ENCODE measurements at places on chromosomes 1 and 21.

DNA sequence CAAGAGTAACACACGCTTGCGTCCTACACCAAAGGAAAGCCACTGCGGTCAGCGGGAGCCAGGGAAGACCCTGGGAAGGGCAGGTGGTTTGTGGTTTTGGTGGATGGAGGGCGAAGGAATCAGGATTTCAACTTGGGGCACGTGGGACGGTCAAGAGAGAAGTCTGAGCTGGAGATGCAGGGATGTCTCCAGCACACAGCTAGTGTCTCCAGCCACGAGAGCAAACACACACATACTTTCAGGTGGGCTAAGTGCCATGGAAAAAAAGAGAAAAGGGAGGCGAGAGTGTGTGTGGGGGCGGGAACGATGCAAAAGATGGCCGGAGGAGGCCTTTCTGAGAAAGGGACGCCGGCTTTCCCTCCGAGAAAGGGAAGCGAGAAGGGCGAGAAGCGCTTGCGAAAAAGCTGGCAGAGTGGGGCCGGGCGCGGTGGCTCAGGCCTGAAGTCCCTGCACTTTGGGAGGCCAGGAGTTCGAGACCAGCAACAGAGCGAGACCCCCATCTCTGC is 1.4 kb upstream of the SRRM1 start:
- H3K4me1 ChIP-seq = peaks cover 30% of the 10 kb centered on the region
- no peaks in the 10 kb centered on the region for H3K27me3 ChIP-seq
- DNase-seq = peak; percentile 6
- H3K36me3 ChIP-seq = no peaks in the 10 kb centered on the region
- peak overlapping the region; percentile 92 for H3K27ac ChIP-seq

- H3K4me1 ChIP-seq = peaks cover 24% of the 10 kb centered on the region
- no peak overlapping the region for H3K27ac ChIP-seq
- DNase-seq = no peak
- no peaks in the 10 kb centered on the region for H3K27me3 ChIP-seq
- H3K4me3 ChIP-seq = no peak overlapping the region
Measured at GRCh38 chr1:13779930-13780329, 79.9 kb downstream of the PRDM2 start.

DNA sequence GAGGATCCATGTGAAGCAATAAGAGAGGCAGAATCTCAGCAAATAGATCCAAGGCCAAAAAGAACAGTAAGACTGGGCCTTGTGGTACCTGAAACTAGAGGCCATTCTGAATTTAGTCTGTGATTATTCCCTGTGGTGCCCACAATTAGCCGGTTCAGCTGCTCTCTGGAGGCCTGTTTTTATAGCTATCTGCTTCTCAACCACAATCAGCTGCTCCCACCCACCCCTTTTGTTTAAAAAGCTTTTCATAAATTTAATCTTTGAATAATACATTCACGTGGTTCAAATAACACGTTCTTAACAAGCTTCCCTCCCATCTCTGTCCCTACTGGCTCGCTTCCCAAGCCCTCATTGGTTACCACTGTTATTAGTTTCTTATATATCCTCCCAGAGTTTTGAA is 18.0 kb downstream of the UBE2T start:
- H3K4me1 ChIP-seq = no peaks in the 10 kb centered on the region
- H3K4me3 ChIP-seq = no peak overlapping the region
- H3K36me3 ChIP-seq = no peaks in the 10 kb centered on the region
- no peak overlapping the region for H3K27ac ChIP-seq
- H3K27me3 ChIP-seq = no peaks in the 10 kb centered on the region
- DNase-seq = no peak

- H3K4me3 ChIP-seq = no peak overlapping the region
- H3K36me3 ChIP-seq = no peaks in the 10 kb centered on the region
- no peaks in the 10 kb centered on the region for H3K27me3 ChIP-seq
- peaks cover 40% of the 10 kb centered on the region for H3K4me1 ChIP-seq
- H3K27ac ChIP-seq = peak overlapping the region; percentile 75
- no peak for DNase-seq
Measured at GRCh38 chr1:36346741-36347370, 23.4 kb upstream of the EVA1B start.

DNA sequence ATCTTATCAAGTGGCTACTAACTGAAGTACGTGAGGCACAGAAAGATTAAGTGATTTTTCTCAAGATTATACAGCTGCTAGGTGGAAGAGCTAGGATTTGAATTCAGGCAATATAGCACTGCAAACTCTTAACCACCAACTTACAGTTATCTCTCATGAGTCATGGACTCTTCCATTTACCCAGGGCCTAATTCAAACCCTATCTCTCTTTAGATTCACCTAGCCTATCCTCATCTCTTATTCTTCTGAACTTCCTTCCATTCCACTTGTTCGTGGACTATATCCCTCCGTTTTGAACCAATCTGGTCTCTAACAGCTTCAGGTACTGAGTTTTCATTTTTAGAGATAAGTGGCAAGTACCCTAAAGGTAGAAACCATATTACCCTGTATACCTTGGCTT is 92.8 kb upstream of the DMRTA2 start:
- no peak overlapping the region for H3K4me3 ChIP-seq
- H3K27ac ChIP-seq = no peak overlapping the region
- DNase-seq = no peak
- no peaks in the 10 kb centered on the region for H3K4me1 ChIP-seq

GRCh38 chr1:226549094-226549936 is 751 bp downstream of the STUM start:
- H3K4me1 ChIP-seq = peaks cover 21% of the 10 kb centered on the region
- peak overlapping the region; percentile 71 for H3K27ac ChIP-seq
- H3K27me3 ChIP-seq = peaks cover 10% of the 10 kb centered on the region
- no peaks in the 10 kb centered on the region for H3K36me3 ChIP-seq
- H3K4me3 ChIP-seq = peak overlapping the region; percentile 50

GRCh38 chr21:31629972-31630711 is 29.4 kb upstream of the SOD1 start:
- no peaks in the 10 kb centered on the region for H3K4me1 ChIP-seq
- H3K27ac ChIP-seq = no peak overlapping the region
- no peak for DNase-seq
- no peak overlapping the region for H3K4me3 ChIP-seq
- no peaks in the 10 kb centered on the region for H3K27me3 ChIP-seq

DNA sequence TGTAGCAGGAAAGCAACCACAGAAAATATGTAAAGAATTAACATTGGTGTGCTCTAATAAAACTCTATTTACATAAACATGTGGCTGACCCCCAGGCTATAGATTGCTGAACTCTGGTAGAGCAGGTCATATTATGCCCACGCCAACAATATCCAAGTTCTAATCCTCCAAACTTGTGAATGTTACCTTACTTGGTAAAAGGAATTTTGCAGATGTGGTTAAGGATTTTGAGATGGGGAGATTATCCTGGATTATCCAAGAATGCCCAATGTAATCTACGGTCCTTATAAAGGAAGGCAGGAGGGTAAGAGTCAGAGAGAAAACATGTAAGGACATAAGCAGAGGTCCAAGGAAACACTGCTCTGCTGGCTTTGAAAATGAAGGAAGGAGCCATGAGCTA is 201.0 kb downstream of the USH2A start:
- no peaks in the 10 kb centered on the region for H3K36me3 ChIP-seq
- no peak for DNase-seq
- no peaks in the 10 kb centered on the region for H3K4me1 ChIP-seq
- no peak overlapping the region for H3K4me3 ChIP-seq
- no peak overlapping the region for H3K27ac ChIP-seq

DNA sequence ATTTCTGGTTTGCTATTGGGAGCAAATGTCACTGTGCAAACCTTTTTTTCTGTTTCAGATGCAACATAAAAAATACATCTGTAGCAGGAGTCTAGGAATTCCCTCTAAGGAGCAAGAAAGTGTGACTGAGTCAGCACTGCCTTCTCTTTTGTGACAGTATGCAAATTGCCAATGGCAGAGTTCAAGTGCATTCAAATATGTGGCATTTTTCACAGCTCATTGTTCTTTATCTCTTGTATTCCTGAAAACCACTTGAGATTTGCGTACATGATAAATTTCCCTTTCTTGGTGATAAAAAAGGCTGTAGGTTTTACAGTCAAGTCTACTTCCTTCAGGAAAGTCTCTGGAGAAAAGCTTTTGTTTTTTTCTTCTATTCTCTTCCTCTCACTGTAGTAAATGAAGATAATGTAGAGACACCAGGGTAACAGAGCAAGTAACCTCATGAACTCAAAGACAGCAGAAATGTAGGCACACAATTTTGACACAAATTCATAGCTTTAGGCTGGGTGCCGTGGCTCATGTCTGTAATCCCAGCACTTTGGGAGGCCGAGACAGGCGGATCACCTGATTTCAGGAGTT is 129.7 kb upstream of the L1TD1 start:
- no peaks in the 10 kb centered on the region for H3K36me3 ChIP-seq
- peak overlapping the region; percentile 96 for H3K27ac ChIP-seq
- H3K4me3 ChIP-seq = no peak overlapping the region
- H3K27me3 ChIP-seq = no peaks in the 10 kb centered on the region
- H3K4me1 ChIP-seq = peaks cover 33% of the 10 kb centered on the region

DNA sequence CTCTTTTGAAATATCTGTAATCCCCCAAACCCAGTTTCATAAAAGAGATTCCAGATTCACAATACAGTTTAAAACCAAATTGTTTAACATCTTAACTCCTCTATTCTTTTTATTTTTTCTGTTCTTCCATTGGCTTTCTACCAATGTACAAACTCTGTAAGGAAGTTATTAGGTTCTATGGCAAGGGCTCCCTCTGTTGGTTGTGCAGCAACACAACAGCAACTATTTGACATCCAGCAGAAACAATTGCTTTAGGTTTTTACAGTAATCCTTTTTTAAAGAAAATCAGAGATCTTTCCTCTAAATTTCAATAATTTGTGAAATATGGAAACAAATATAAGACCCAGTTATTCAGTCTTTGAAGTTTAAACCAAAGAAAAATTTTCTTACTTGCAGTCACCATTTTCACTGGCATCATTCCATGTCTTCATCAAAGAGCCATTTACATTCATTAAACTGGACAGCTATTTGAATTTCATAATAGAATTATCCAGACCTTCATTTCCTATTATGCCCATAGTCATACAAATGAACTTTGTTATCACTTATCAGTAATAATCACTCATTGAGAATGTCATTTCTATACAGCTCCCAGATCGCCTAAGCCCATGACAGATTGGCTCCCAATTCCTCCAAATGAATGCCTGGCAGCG is 46.5 kb upstream of the RNF11 start:
- no peak overlapping the region for H3K4me3 ChIP-seq
- H3K27ac ChIP-seq = no peak overlapping the region
- no peak for DNase-seq
- H3K4me1 ChIP-seq = no peaks in the 10 kb centered on the region

- H3K4me3 ChIP-seq = no peak overlapping the region
- no peak for DNase-seq
- H3K4me1 ChIP-seq = no peaks in the 10 kb centered on the region
Measured at GRCh38 chr1:55012661-55013060, 13.9 kb downstream of the BSND start.

GRCh38 chr1:230499496-230499895 is 73.4 kb upstream of the PGBD5 start:
- no peaks in the 10 kb centered on the region for H3K27me3 ChIP-seq
- H3K4me1 ChIP-seq = no peaks in the 10 kb centered on the region
- no peak overlapping the region for H3K4me3 ChIP-seq
- H3K27ac ChIP-seq = no peak overlapping the region

DNA sequence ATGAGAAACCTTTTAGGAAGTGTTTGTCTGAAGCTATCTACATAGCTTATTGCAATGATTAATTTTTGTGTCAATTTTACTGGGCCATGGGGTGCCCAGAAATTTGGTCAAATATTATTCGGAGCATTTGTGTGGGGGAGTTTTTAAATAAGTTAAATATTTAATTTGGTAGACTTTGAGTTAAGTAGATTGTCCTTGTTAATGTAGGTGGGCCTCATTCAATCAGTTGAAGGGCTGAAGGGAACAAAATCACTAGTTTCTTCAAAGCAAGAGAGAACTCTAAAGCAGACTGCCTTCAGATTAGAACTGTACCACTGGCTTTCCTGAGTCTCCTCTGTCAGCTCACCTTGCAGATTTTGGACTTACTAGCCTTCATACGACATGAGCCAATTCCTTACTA is 1008.6 kb upstream of the ADAMTS5 start:
- no peak overlapping the region for H3K4me3 ChIP-seq
- H3K27me3 ChIP-seq = no peaks in the 10 kb centered on the region
- H3K27ac ChIP-seq = no peak overlapping the region
- no peaks in the 10 kb centered on the region for H3K36me3 ChIP-seq
- DNase-seq = no peak
- no peaks in the 10 kb centered on the region for H3K4me1 ChIP-seq

GRCh38 chr1:156511644-156512043 is 11.1 kb upstream of the MEF2D start:
- H3K4me1 ChIP-seq = peaks cover 48% of the 10 kb centered on the region
- H3K27me3 ChIP-seq = no peaks in the 10 kb centered on the region
- DNase-seq = peak; percentile 67
- no peak overlapping the region for H3K4me3 ChIP-seq
- no peaks in the 10 kb centered on the region for H3K36me3 ChIP-seq

- no peaks in the 10 kb centered on the region for H3K4me1 ChIP-seq
- H3K36me3 ChIP-seq = no peaks in the 10 kb centered on the region
- no peaks in the 10 kb centered on the region for H3K27me3 ChIP-seq
- H3K27ac ChIP-seq = no peak overlapping the region
- H3K4me3 ChIP-seq = no peak overlapping the region
Measured at GRCh38 chr1:207248544-207249198, 72.8 kb upstream of the CD55 start.

All from gastrocnemius medialis (tissue), 4 donors.